ENCODE measurements at places on chromosomes 7 and 10. TPM values are rescaled to one million over a fixed set of nuclear protein-coding genes. Genes with fewer than 3 reads are reported as not detected.

Gene ADARB2
- 1.7 TPM for polyA plus RNA-seq

Gene IGF2BP3
- 52.0 TPM for polyA plus RNA-seq

Gene ERVW-1
- not detected for polyA plus RNA-seq

Gene FAM25C
- not detected for polyA plus RNA-seq

Gene SEMA3A
- 19.8 TPM for polyA plus RNA-seq

Gene CCDC7
- 0.63 TPM for polyA plus RNA-seq

Gene PRKG1
- polyA plus RNA-seq, result 17.3 TPM

Gene EBLN1
- polyA plus RNA-seq, result not detected

Gene TMEM140
- polyA plus RNA-seq, result 1.3 TPM

Gene ZKSCAN5
- 4.6 TPM for polyA plus RNA-seq

Data from GM23338 (cell line).